MV-4-11 (cell line): ENCODE measurements at places on chromosomes 13 and 19.

DNA sequence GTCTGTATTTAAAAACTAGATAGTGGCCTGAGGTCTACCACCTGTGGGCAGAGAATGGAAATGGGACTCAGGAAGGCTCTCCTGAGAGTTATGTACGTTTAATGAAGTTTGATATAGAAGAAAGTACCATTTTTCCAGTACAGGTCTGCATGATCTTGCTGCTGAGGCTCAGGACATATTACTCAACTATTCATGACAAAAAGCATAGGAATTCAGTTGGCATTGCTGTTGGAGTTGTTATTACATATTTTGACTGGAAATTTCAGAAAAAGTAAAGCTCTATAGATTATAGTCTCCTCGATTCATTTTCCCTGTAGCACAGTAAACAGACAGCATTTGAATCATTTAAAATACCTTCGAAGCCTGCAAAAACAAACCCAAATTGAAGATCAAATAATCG, 469.8 kb downstream of the DCT start:
- no peak for DNase-seq

- no peak for DNase-seq
These were observed 104.2 kb downstream of the UBL3 start for GRCh38 chr13:29746148-29746677.

GRCh38 chr13:53560556-53560955, 531.9 kb downstream of the OLFM4 start:
- DNase-seq, result no peak

- peak; percentile 53 for DNase-seq
These were observed 970.5 kb downstream of the UQCRFS1 start for GRCh38 chr19:28242317-28242927.

DNA sequence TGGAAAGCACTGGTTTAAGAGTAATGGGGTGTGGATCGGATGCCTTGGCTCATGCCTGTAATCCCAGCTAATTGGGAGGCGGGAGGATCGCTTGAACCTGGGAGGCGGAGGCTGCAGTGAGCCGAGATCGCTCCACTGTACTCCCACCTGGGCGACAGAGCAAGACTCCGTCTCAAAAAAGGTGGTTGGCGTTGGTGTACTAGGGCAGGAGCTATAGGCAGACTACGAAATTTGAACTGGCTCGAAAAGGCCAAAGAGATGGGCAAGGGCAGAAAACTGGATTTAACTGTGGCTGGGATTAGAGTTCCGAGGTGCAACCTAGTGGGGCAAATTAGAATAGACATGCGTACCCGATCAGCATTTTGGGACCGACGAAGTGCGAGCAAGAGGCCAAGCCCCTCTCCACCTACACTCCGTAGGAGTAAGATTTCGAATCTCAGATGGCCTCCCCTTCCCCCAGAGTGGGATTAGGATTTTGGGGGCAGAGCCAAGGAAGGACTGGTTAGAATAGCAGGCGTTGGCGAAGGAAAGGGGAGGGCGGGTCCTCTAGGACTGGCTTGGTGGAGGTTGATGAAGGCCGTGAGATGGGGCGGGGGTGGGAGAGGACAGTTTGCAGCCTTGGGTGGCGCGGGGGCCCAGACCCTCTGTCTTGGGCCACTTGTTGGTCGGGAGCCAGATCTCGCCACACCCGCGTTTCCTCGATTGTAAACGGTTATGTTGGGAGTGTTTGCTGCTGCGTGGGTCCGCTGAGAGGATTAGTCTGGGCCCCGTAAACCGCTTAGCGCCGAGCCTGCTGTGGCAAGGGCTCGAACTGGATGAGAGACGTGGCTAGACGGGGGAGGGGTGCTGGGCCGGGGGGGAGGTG, 2.0 kb upstream of the INAFM1 start:
- peak; percentile 74 for DNase-seq

GRCh38 chr19:7645163-7645562, 8.3 kb downstream of the STXBP2 start:
- DNase-seq, result peak; percentile 93

GRCh38 chr13:113210833-113211232, 1.4 kb downstream of the CUL4A start:
- peak; percentile 27 for DNase-seq

- DNase-seq, result no peak
These were observed 35.0 kb upstream of the NANOS3 start for GRCh38 chr19:13841962-13842290.
